ENCODE measurements at places on chromosomes 16 and 17. TPM values are rescaled to one million over a fixed set of nuclear protein-coding genes. Genes with fewer than 3 reads are reported as not detected.

The DNASE1 gene
- 33.0 TPM for total RNA-seq

GRCh38 chr17:62862251-62862650, 54.1 kb upstream of the MARCHF10 start:
- no peaks in the 10 kb centered on the region for H3K4me1 ChIP-seq
- no peaks in the 10 kb centered on the region for H3K27me3 ChIP-seq
- H3K4me3 ChIP-seq, result no peak overlapping the region
- no peak for DNase-seq
- H3K27ac ChIP-seq, result no peak overlapping the region

The SCIMP gene
- not detected for total RNA-seq

The SLC22A31 gene
- total RNA-seq, result not detected

GRCh38 chr16:67907397-67908180, 14.5 kb downstream of the PSKH1 start:
- no peaks in the 10 kb centered on the region for H3K27me3 ChIP-seq
- no peaks in the 10 kb centered on the region for H3K4me1 ChIP-seq
- no peak overlapping the region for H3K4me3 ChIP-seq
- H3K36me3 ChIP-seq, result no peaks in the 10 kb centered on the region
- H3K27ac ChIP-seq, result no peak overlapping the region

The TMEM235 gene
- total RNA-seq, result 0.09 TPM

The CTRB2 gene
- not detected for total RNA-seq

The CSNK1D gene
- total RNA-seq, result 41.5 TPM

GRCh38 chr17:33667671-33668070, 374.6 kb upstream of the ASIC2 start:
- DNase-seq, result no peak
- no peaks in the 10 kb centered on the region for H3K27me3 ChIP-seq
- no peaks in the 10 kb centered on the region for H3K36me3 ChIP-seq
- no peaks in the 10 kb centered on the region for H3K4me1 ChIP-seq
- no peak overlapping the region for H3K27ac ChIP-seq
